ENCODE measurements at places on chromosomes 7 and 10. TPM values are rescaled to one million over a fixed set of nuclear protein-coding genes. Genes with fewer than 3 reads are reported as not detected.

DNA sequence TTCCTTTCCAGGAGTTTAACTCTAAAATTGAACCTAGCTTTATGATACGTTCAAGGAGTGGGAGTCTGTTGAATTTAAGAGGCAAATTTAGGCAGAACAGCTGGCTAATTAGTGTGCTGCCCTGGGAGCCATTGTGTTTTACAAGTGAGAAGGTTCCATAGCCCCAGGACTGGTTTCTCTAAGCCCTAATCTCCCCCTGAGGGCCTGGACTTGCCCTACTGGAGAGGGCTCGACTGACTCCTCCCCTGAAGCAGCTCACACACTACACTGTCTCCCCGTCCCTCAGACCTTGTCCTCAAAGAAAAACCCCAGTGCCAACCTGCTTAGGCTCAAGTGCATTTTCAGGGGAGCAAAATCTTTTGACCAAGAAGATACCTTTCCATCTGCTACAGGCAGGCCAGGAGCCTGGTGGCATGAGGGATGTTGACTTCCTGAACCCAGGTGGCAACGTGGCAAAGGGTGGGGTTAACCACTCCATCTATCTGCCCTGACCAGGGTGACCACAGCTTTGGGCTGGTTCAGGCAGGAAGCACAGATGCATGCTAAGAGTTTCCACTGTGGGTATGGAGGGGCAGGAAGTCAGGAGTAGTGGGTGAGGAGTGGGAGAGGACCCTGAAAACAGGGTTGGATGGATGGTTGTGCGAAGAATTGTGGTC lies 68.9 kb upstream of the CARD11 start:
- no peak for DNase-seq

DNA sequence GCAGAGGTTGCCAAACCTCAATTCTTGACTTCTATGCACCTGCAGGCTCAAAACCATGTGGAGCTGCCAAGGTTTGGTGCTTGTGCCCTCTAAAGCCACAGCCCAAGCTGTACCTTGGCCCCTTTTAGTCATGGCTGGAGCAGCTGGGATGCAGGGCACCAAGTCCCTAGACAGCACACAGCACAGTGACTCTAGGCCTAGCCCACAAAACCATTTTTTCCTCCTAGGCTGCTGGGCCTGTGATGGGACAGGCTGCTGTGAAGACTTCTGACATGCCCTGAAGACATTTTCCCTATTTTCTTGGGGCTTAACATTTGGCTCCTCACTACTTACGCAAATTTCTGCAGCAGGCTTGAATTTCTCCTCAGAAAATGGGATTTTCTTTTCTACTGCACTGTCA lies 27.8 kb upstream of the LRRN3 start:
- no peak for DNase-seq

- DNase-seq: no peak
These were observed 79.1 kb downstream of the CCSER2 start for GRCh38 chr10:84407388-84408049.

Gene MYL10
- not detected for total RNA-seq

GRCh38 chr10:126301701-126302475 lies 86.4 kb downstream of the ADAM12 start:
- no peak for DNase-seq
